Neuronal stem cell (in vitro differentiated cells): ENCODE measurements at places on chromosomes 13 and 19.

DNA sequence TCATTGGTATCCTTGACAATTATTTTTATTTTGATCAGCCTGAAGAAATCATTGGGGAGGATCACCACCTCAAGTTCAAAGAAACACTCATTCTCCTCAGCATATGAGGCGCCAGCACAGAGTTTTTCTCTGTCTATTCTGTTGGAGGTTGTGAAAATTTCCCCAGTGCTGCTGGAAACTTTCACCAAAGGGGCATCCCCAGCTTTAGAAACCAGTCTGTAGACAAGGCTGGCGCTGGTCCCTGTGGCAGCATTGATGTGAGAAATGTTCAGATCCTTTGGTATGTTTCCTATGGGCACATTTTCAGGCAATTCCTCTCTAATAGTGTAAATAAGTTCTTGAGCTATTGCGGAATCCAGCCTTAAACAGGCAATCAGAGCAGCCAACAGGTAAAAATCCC lies 2.1 kb downstream of the PCDH9 start:
- DNase-seq: no peak

GRCh38 chr13:36912369-36912768 lies 7.7 kb downstream of the SMAD9 start:
- DNase-seq: no peak

DNA sequence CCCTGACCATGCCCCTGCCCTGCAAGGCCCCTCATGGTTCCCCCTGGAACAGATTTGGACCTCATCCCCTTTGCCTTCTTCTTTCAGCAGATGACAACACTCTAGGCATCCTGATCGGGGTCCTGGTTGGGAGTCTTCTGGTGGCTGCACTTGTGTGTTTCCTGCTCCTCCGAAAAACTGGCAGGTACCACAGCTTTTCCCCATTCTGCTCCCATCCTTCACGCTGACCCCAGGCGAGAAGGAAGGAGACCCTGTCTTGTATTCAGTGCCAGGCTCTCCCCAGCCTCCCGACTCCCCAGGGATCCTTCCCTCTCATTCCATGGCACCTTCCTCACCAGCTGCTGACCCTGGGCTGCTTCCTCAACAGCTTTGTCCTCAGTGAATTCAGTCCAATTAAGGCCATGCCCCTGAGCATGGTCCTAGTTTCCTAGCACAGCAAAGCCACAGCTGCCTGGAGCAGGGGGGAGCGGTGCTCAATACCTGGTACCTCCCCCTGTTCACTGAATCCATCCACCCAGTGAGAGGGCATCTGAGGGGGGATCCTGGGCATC lies 8.4 kb downstream of the CEACAM21 start:
- DNase-seq: no peak

DNA sequence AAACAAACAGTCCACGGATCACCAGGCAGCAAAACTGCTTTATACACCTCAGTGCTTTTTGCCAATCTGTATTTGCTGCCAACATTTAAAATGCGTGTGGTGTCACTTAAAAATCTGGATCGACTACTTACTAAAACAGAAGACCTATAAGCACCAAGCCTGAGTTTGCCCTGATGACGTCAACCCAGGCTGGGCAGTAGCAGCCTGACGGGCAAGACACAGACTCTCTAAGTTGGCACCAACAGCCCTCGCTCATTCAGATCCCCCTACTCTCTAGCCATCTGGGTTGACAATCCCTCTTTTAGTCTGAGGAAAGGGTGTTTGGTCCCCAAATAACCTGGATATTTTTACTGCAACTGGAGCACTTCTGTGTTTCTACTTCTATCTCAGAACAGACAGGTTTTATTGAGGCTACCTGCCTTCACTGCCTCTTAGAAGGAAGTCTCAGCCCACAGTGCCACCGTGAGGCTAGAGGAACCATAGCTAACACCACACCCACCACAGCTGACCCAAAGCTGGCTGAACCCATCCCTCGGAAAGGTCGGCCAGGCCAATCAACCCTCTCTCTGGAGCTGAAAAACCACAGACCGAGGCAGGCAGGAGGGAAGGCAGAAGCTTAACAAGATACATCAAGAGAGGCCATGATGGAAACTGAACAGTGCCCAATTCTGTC lies 6.9 kb downstream of the SUGP2 start:
- no peak for DNase-seq

- no peak for DNase-seq
These were observed 278.5 kb upstream of the HTR2A start for GRCh38 chr13:47175172-47175866.

DNA sequence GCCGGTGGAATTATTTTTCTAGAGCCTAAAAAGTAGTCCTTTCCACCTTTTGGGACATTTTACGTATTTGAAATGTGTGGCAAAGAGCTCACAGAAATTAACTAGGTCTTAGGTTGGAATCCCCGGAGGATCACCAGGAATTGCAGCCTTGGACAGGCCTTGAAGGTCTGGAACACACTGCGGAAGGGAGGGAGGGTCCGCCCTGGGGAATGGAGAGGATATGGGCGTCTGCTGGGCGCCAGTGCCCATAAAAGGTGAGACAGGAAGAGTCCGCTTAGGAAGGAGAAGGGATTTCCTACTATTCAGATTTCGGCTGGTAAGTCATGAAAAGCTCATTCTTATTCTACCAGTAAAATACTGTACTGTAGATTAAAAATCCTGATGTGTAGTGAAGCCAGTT lies 111.9 kb downstream of the COL4A2 start:
- DNase-seq: no peak

GRCh38 chr19:38392707-38393308 lies 4.3 kb downstream of the SPRED3 start:
- no peak for DNase-seq

DNA sequence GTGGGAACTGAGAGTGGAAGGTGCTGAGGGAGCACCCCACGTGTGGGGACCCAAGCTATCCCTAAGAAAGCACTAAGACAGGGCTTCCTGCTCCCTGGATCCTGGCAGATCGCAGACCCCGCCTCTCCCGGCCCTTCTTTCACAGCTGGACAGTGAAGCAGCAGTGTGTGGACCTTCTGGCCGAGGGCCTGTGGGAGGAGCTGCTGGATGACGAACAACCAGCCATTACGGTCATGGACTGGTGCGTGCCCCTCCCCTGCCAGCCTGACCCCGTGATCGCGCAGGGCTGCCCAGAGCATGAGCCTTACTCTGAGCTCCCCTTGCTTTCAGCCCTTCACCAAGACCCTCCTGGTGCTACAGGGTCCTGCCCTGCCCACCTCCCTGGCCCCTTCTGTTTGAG lies 2.3 kb downstream of the NCCRP1 start:
- no peak for DNase-seq

DNA sequence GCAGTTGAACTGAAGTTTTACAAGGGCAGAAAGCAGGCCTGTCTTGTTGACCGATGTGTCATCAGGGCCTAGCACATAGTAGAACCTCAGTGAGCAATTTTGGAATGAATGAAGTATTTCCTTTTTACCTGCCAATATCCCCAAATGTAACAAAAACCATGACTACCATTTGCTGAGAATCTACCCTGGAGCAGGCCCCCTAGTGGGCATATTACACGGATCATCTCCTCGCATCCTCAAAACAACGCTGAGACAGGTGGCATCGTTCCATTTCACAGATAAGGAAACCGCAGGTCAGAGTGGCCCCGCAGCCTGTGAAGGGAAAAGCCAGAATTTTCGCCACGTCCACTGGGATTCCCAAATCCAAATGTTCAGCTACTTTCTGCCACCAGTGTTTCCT lies 77.9 kb downstream of the CACNA1A start:
- no peak for DNase-seq

GRCh38 chr13:99310382-99311031 lies 3.3 kb upstream of the GPR183 start:
- DNase-seq: no peak

GRCh38 chr19:2527686-2528085 lies 51.8 kb downstream of the GADD45B start:
- no peak for DNase-seq

DNA sequence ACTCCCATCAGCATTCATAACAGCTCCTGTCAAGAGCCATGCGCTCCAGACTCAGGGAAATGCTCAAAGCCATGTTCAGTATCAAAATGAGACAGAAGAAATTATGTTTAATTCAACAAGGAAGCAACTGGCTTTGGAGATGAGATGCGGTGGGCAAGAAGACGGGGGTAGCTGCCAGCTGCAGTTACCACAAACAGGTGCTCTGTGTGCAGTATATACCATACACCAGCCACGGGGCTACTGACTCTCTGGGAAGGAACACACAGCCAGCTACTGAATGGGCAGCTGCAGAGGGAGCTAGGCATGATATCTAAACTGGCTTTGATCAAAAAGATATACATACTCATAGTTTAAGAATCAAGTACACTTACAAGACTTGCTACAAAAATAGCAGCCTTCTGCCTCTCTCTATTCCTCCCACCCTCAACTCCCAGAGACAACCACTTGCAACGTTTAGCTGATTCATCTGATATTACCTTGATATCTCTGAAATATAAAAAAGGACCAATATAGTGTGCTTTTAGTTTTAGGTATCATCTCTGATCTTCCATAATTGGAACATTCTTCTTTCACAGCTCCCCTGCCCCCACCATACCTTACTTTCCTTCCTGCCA lies 593.0 kb downstream of the UQCRFS1 start:
- DNase-seq: no peak

GRCh38 chr19:4962085-4962619 lies 6.8 kb upstream of the KDM4B start:
- DNase-seq: no peak

GRCh38 chr13:24228852-24229458 lies 68.4 kb downstream of the SPATA13 start:
- peak; percentile 37 for DNase-seq

- DNase-seq: no peak
These were observed 66.3 kb downstream of the RASA3 start for GRCh38 chr13:114065926-114066774.

GRCh38 chr19:49447485-49448431 lies 3.9 kb downstream of the PIH1D1 start:
- DNase-seq: no peak

DNA sequence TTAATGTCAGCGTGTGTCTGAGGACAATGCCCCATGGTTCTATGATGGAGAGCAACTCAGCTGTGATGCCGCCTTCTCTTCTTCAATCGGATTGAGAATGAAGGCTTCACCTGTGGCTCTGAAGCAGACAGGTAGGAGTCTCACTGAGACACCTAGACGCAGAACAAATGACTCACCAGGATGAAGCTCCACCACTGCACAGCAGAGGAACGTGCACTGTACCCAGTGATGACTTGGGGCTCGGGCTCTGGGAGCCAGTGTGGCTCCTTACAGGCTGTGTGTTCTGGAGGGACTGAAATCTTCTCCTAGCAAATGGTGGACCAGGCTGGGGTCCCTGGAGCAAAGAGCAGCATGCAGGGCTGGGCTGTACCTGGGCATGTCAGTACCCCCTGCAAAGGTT lies 44.0 kb downstream of the CCDC70 start:
- no peak for DNase-seq
